ENCODE measurements at places on chromosomes 4 and X. TPM values are rescaled to one million over a fixed set of nuclear protein-coding genes. Genes with fewer than 3 reads are reported as not detected.
A peak's percentile ranks its signal among the peaks of the same experiment; 100 is the strongest.

DNA sequence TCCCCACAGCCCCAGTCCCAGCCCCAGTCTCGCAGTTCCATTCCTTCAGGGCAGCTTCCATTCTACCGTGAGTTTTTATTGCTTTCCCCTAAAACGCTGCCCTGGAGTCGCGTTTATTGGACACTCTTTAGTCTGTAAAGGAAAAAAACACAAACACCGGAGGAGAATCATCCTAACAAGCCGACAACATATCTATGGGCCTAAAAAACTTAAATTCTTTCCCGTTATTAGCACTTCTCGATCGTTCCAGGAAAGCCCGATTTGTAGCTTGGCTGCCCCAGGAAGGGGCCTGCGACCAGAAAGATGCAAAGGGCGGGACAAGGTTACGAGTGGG, 178.5 kb downstream of the CBR4 start:
- H3K27ac ChIP-seq = peak overlapping the region; percentile 98
- no peak for DNase-seq
- H3K4me1 ChIP-seq = peaks cover 12% of the 10 kb centered on the region
- H3K27me3 ChIP-seq = no peaks in the 10 kb centered on the region

DNA sequence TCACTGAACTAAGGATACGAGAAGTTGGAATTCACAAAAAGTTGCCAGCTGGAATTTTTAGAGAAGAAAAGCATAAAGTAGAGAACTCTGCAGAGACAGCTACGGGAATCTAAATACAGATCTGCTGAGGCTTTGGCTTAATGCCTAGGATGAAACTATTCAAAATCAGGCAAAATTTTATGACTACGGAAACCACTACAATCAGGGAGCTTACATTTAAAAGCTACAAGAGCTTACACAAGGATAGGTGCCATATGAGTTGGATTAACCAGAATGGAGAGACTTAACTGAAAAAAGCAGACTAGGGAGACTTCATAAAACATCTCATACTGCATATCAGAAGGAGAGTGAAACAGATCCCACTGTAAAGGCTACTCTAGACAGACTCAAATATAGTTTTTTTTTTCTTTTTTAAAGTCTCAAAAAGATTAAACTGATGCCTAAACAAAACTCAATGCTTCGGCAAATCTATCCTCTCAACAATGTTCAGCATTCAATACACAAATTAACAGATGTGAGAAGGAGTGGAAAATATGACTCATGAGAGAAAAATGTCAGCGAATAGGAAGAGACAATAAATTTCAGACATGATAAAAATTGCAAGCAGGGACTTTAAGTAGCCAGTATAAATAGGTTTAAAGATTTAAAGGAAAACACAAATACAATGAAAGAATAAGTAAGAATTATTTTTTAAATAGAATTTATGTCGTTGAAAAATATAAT, 586.1 kb downstream of the FSTL5 start:
- H3K36me3 ChIP-seq = no peaks in the 10 kb centered on the region
- no peak for DNase-seq
- no peaks in the 10 kb centered on the region for H3K27me3 ChIP-seq
- H3K27ac ChIP-seq = peak overlapping the region; percentile 14
- H3K4me3 ChIP-seq = no peak overlapping the region
- H3K4me1 ChIP-seq = peaks cover 12% of the 10 kb centered on the region

GRCh38 chr4:103197765-103198110, 405 bp downstream of the CENPE start:
- no peaks in the 10 kb centered on the region for H3K27me3 ChIP-seq
- H3K36me3 ChIP-seq = no peaks in the 10 kb centered on the region
- no peak for DNase-seq
- H3K4me1 ChIP-seq = peaks cover 5% of the 10 kb centered on the region

DNA sequence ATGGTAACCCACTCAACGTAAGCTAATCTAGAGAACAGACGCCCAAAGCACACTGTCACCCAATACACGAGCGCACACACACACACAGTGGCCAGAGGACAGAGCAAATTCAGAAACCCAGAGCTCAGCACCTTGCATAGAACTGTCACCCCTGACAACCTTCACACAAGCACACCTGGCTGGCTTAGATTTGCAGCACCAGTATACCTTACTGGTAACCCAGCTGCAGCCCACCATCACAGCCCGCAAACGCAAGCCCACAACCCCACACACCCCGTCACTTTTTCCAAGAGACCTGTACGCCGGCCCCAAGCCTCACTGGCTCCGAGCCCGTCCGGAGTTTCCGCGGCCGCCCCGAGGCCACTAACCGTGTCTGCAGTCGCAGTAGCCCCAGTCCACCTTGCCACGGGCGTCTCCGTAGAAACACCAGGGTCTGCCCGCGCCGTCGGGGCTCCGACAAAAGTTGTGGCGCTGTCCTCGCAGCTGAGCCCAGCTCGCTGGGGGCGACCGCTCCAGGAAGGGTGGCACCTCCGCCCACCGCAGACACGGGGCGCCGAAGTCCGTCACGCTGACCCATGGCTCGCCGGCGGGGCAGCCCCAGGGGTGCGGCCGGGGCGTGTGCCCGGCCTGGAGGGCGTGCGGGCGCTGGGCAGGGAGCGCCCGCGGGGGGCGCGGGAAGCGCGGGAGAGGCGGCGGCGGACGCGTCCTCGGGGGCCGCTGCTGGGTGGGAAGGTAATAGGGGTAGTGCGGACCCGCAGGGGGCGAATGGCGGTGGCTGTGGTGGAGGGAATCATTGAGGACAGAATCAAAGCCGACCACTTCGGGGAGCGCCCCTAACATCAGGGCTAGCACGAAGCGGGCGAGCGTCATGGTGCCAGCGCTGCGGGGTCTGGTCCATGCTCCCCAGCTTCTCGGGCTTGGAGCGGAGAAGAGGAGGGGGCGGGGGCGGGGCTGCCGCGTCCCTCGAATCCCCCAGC, 664 bp downstream of the PRSS12 start:
- peaks cover 28% of the 10 kb centered on the region for H3K27me3 ChIP-seq
- H3K36me3 ChIP-seq = no peaks in the 10 kb centered on the region
- no peaks in the 10 kb centered on the region for H3K4me1 ChIP-seq
- H3K4me3 ChIP-seq = peak overlapping the region; percentile 55
- no peak overlapping the region for H3K27ac ChIP-seq

GABRG1 gene
- total RNA-seq = not detected

RASSF6 gene
- under 0.01 TPM for total RNA-seq

DNA sequence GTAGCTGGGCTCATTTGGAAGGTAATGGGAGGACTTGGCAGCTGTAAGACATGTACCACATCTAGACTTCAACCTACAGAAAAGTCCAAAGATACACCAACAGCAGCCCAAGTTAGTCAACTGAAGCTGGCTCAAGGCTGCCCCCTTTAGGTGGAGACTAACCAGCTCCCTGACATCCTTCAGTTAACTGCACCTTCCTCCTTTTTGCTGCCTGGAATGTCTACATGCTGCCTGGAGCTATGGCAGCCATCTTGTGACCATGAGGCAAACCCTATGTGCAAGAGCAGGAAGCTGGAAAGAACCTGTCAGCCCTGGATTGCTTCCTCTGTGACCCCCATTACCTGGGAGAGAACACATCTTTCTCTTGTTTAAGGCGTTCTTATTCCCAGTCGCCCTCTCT, 25.8 kb downstream of the ARSD start:
- no peak overlapping the region for H3K4me3 ChIP-seq
- H3K27ac ChIP-seq = no peak overlapping the region
- no peaks in the 10 kb centered on the region for H3K4me1 ChIP-seq
- peaks cover 3% of the 10 kb centered on the region for H3K36me3 ChIP-seq
- DNase-seq = no peak

DNA sequence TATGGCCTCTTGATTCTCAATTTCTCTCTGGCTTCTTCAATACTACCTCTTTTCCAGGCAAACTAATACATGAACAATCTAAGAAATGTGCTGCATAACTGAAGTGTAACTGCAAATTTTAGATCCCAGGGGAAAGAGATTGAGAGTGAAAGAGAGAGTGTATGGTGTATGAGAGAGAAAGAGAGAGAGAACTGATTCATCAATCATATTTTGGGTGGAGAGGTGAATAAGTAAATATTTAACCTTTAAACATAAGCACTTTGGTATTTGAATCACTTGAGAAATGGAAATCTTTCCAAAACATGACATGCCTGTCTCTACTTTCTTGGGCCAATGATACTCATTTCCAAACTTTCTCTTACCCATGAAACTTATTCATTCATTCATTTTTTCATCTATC, 147.2 kb upstream of the DIPK2B start:
- no peaks in the 10 kb centered on the region for H3K4me1 ChIP-seq
- H3K27me3 ChIP-seq = no peaks in the 10 kb centered on the region
- no peak overlapping the region for H3K4me3 ChIP-seq
- peak overlapping the region; percentile 58 for H3K27ac ChIP-seq

DNA sequence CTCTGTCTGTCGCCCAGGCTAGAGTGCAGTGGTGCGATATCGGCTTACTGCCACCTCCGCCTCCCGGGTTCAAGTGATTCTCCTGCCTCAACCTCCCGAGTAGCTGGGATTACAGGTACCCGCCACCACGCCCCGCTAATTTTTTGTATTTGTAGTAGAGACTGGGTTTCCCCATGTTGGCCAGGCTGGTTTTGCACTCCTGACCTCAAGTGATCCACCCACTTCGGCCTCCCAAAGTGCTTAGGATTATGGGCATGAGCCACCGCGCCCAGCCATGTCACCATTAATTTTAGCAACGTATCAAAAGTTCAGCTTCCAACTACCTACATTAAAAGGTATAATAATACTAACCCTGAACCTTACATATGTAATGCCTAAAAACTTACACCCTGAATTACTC, 940 bp upstream of the UTP3 start:
- H3K36me3 ChIP-seq = peaks cover 17% of the 10 kb centered on the region
- no peak for DNase-seq
- H3K27ac ChIP-seq = peak overlapping the region; percentile 93
- H3K4me1 ChIP-seq = peaks cover 35% of the 10 kb centered on the region

RGN gene
- 6.1 TPM for total RNA-seq

DNA sequence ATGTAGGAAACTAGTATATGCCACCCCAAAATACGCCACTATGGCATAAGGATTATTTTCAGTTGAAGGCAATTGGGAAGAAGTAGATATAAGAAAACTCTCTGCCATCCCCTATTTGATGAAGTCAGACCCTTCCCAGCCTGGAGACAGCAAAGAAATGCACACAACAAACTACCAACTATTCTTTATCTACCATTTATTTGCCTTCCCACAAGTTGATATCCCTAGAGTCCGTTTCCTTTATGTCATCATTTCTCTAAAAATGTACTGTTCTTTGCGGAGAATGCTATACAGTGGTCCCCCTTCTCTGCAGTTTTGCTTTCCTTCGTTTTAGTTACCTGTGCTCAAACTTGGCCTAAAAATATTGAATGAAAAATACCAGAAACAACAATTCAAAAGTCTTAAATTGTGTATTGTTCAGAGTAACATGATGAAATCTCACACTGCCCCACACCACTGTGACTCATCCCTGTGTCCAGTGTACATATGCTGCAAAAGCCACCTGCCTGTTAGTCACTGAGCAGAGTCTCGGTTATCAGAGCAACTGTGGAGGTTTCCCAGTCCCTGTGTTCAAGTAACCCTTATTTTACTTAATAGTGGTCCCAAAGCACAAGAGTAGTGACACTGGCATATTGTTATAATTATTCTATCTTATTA, 152.3 kb downstream of the WDFY3 start:
- H3K27ac ChIP-seq = no peak overlapping the region
- H3K36me3 ChIP-seq = peaks cover 43% of the 10 kb centered on the region
- H3K27me3 ChIP-seq = no peaks in the 10 kb centered on the region
- DNase-seq = no peak

DNA sequence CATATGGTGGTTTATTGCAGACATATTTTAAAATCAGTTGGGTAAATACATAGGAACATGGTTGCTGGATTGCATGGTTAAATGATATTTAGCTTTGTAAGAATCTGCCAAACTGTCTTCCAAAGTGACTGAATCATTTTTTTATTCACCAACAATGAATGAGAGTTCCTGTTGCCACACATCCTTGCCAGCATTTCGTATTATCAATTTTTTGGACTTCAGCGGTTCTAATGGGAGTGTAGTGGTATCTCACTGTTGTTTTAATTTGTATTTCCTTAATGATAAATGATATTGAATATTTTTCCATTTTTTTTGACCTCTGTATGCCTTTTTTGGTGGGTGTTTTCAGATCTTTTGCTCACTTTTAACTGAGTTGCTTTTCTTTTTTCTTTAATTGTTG, 1.4 kb upstream of the MTHFD2L start:
- H3K4me3 ChIP-seq = no peak overlapping the region
- no peak overlapping the region for H3K27ac ChIP-seq
- no peaks in the 10 kb centered on the region for H3K27me3 ChIP-seq
- DNase-seq = no peak

DNA sequence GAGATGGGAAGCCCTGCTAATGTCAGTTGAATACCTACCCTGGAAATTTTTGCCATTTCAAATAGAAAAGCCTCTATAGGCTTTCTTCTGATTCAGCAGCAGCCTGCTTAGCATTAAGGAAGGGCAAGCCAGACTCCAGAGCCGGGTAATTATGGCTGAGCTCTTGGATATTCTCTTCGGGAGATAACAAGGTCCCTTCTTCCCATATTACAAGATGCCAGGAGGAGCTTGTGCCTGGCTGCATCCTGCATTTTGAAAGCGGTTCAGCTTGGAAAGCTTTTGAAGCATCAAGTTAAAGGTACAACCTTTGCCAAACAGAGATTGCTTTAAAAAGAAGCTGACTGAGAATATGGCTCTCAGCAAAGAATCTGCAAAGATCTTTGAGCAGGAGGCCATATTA, 399.6 kb upstream of the RPS6KA3 start:
- H3K4me3 ChIP-seq = no peak overlapping the region
- no peak overlapping the region for H3K27ac ChIP-seq
- DNase-seq = no peak
- H3K36me3 ChIP-seq = no peaks in the 10 kb centered on the region

GRCh38 chr4:139986689-139987501, 167.1 kb downstream of the MAML3 start:
- H3K36me3 ChIP-seq = no peaks in the 10 kb centered on the region
- H3K27ac ChIP-seq = peak overlapping the region; percentile 29
- H3K4me3 ChIP-seq = no peak overlapping the region
- H3K4me1 ChIP-seq = peaks cover 18% of the 10 kb centered on the region
- DNase-seq = no peak
- no peaks in the 10 kb centered on the region for H3K27me3 ChIP-seq

FMR1NB gene
- not detected for total RNA-seq

- H3K4me1 ChIP-seq = no peaks in the 10 kb centered on the region
- no peak overlapping the region for H3K4me3 ChIP-seq
These were observed 95.0 kb downstream of the GEMIN8 start for GRCh38 chrX:13934731-13935130.

DNA sequence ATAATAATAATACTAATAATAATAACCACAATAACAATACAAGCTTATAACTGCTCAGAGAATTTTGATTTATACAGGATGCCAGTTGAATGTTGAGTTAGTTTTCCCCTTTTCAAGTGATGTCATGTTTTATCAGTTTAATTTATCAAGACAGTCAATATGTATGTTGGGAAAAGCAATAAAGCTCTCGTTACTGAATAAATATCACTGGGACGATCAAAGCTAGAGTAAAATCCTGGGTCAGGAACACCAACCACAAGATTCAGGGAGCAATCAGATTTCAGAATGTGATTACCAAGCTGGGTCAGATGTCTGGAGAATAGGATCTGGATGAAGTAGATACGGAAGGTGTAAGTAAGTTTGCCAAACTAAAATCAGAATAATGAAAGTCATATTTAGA, 179.6 kb downstream of the GRID2 start:
- H3K36me3 ChIP-seq = no peaks in the 10 kb centered on the region
- no peaks in the 10 kb centered on the region for H3K4me1 ChIP-seq

Measured in sigmoid colon (tissue), 7 donors.